ENCODE measurements at places on chromosomes 11 and 22.
A peak's percentile ranks its signal among the peaks of the same experiment; 100 is the strongest.

DNA sequence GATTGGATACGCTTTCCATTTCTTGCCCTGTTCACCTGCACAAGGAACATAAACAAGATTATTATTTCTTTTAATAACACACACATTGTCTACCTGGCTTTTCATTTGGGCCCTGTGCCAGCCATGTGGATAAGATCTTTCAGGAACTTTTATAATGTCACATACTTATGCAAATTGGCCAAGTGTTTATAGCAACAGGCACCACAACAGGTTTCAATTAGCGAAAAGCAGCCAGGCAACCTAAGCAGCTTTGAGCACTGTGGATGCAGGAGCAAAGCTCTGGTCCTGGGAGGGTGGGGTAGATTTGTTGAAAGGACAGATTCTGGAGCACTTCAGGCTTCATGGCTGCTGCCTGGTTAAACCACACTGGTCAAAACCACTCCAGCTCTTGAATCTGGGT, 217.4 kb downstream of the BARX2 start:
- no peak for DNase-seq

DNA sequence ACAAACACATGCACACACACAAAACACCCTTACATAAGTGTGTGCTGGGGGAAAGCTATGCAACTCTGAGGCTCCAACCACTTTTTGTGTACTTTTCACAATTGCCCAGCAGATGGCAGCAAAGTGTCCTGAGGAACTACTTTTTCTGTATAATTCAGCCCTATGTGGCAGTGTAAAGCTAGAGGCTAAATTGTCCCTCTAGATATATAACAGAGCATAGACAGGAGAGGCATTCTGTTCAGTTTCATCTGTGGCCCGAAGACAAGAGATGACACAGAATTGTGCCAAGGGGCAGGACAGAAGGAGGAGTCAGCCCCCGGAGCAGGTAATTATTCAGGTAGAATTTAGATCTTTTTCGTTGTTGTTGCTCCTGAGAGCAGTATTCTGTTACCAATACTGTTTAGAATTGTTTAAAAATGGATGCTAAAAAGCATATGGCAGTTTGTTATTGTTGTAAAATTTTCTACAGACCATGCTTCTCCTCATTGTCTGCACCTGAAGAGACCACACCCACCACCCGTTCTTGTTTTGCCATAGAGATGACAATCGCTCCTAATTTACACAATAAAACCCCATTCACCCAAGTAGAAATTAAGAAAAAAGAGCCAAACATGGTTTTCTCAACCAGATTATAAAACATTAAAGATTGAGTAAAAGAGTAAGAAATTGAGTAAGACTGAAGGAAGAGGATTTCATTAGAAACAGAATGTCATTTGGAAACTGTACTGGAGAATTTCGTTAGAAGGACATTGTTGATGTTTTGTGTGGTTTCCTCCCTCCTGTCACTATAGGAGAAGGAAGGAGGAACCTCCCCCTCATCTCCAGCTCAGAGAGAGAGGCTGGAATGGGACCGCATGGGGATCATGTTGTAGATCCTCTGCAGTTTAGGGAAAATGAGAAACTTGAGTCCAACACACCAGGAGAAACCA, 14.5 kb upstream of the MS4A7 start:
- DNase-seq: peak; percentile 17

- DNase-seq: no peak
Observed at GRCh38 chr11:106208760-106209159, 131.3 kb downstream of the AASDHPPT start.

DNA sequence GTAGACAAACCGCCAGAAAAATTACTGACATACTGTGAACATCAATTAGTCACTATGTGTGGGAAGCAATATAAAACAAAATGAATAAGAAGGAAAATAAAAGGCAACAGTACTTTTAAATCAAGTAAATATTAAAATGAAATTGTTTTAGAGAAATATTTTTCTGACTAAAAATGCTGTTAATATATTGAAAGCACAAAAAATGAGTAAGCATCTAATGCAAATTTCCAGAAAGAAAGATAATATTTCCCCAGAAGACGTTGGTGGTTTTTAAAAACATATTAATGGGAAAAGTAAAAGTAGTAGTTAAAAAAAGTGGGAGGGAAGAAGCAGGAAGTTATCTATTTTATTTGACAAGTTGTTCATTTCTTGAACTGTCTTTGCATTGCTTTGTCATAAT, 16.5 kb downstream of the XKR3 start:
- no peak for DNase-seq

DNA sequence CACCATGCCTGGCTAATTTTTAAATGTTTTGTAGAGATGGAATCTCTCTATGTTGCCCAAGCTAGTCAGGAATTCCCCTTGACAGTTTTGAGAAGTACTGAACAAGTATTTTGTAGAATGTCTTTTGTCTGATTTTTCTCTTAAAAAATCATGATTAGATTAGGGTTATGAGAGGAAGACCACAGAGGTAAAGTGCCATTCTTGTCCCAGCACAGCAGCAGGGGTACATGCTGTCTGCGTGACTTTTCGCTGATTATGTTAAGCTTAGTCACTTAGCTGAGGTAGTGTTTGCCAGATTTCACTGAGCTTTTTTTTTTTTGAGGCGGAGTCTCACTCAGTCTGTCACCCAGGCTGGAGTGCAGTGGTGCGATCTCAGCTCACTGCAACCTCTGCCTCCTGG, 13.6 kb upstream of the NUP160 start:
- no peak for DNase-seq

DNA sequence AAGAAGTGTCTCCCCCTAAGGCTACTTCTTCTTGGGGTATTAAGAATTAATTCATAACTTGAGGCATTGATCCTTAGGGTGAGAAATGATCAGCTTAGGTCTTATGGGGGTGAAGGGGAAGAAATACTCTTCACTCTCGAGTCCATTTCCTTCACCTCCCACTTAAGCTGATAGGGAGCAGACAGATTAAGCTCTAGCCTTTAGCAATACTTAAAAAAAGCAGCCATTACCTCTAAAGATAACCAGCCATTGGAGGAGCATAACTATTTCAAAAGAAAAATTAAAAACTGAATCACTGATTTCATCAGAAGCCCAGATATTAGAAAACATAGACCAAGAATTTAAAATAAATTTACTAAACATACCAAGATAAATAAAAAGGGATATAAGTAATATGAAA, 60.5 kb downstream of the ENTHD1 start:
- DNase-seq: no peak

DNA sequence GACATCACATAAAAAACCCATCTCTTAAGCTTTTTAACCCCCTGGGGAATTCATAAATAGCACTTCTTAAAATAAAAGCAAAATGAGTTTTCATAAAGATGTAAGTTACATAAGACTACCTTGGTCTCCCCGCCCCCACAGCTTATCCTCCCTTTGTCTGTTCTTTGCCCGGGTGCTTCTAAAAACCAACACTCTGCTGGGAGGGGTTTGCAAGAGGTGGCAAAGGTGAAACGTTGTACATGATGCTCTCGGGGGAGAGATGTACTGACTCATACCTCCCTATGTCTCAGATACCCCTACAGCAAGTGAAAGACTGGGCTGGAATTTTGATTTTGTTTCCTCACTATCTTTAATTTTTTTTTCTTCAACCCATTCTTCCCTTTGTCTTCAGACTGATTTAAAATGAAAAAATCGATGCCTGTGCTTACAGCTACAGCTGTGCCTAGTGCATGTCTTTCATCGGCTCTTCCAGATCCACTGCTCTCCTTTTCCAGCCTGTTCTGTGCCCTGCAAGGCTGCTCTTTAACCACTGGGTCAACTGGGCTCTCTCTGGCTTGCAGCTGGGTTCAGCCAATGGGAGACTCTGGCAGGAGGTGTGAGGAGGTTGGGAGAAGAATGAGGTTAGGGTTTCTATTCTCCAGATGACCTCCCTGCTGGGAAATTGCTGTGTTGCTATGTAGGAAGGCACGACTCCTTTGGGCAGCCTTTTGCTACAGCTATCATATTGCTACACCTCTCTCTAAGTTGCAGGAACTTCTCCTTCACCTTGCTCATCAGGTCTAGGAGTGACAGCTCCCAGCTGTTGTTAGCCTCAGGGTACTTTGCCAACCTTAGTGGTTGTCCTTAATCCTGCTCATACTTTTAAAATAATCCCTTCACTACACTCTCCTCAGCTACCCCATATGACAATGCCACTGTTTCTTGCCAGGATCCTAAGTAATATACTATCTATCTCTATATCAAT, 266.5 kb downstream of the TENM4 start:
- no peak for DNase-seq

GRCh38 chr11:94964934-94965333, 8.4 kb downstream of the CWC15 start:
- DNase-seq: no peak

DNA sequence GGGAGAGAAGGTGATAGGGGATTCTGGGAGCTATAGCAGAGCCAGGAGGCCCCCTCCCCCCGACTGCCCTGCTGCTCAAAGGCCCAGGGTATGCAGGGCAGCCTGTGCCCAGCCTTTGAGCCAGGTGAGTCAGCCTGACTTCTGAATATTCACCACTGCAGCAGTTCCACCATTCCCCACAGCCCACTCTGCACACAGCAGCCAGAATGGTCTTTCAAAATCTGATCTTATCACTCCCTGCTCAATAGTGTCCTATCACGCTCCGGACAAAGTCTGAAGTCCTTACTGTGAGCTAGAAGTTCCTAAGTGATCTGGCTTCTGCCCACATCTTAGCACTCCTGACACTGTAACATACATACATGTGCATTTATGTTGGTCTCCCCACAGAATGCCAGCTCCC, 111.7 kb downstream of the BUD13 start:
- no peak for DNase-seq

GRCh38 chr11:124674571-124674970, 867 bp downstream of the SPA17 start:
- DNase-seq: no peak

DNA sequence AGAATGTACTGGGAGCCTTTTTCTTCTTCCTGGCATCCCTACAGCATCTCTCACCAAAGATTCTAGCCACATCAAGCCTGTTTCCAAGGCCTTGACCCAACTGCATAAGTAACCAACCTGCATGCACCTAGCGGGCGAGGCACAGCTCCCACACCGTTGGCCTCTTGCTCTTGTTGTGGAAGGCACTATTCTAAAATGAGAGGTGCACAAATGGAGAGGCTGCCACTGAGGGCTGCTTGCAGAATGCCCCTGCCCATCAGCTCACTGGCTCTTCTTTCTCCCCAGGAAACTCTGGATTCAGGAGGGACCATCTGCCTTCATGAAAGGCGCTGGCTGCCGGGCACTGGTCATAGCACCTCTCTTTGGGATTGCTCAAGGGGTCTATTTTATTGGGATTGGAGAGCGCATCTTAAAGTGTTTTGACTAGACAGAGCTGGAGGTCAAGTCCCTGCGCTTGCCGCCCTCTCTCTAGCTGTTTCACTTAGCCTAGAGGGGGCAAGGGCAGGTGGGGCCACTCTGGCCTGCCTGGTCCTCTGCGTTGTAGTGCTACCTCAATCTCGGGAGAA, 26.6 kb downstream of the SLC25A18 start:
- DNase-seq: no peak

GRCh38 chr22:19776433-19777031, 16.0 kb downstream of the TBX1 start:
- no peak for DNase-seq

DNA sequence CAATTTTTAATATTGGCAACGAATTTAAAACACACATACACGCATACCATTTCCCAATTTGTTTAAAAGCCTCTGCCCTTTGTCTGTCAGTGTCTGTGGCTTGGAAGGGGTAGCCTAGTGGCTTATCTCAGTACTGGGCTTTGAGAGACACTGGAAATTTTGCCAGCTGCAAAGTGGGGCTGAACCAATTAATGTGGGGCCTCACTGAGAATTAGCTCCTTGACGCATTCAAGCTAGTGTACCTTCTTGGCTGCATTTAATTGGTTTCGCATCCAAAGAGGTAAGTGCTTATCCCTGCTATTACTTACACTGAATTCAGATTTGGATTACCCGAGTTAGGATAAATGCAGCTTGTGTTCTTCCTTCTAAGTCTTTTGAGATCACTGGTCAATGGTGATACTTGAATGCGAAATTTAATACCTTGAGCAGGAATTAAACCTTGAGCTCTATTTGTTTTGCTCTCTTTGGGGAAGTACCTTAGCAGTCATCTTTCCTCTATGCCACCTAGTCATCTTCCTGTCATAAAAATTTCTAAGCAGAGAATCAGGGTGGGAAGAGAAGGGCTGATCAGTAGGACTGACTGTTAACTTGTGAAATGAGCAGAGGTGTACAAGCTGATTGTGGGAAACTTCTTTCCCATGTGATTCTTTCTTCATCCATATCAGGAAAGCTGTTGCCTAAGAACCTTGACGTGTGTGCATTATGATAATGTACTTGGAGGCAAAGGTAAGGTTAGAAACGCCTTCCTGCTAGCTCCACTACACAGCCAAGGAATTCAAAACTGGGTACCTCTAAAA, 187.7 kb upstream of the E2F8 start:
- no peak for DNase-seq

GRCh38 chr11:132184079-132184478, 813.7 kb downstream of the NTM start:
- DNase-seq: no peak

DNA sequence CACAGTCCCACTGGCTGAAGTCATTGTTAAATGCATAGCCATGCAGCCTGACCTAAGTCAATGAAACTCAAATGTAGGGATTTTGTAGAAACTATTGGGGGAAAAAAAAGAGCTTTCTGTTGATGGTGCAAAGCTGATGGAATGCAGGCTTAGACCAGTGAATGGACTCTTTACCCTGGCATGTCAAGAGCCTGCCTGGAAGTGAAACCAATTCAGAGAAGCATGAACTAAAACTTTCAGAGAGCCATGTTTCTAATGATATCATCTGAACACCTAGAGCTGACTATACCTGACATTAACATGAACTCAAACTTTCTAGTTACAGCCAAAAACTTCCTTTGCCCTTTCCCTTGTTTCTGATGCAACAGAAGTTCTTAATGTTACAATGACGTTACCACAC, 89.0 kb downstream of the APIP start:
- no peak for DNase-seq

DNA sequence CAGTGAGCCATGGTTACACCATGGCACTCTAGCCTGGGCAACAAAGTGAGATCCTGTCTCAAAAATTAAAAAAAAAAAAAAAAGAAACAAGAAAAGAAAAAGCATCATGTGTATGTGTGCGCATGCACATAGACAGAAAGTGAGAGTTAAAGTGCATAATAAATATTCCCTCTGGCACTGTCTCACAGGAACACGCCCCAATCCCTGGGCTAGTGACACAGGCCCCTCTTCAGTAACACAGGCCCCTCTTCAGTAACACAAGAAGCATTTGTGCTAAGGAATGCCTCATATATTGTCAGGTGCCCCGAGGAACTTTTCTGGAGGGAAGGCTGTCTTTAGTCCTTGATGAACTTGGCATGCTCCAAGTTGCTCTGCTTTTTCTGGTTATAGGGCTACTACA, 57.5 kb downstream of the RPL27A start:
- DNase-seq: no peak
